Kidney (tissue), 22 donors: ENCODE measurements at places on chromosomes 3 and 15. TPM values are rescaled to one million over a fixed set of nuclear protein-coding genes. Genes with fewer than 3 reads are reported as not detected.

DNA sequence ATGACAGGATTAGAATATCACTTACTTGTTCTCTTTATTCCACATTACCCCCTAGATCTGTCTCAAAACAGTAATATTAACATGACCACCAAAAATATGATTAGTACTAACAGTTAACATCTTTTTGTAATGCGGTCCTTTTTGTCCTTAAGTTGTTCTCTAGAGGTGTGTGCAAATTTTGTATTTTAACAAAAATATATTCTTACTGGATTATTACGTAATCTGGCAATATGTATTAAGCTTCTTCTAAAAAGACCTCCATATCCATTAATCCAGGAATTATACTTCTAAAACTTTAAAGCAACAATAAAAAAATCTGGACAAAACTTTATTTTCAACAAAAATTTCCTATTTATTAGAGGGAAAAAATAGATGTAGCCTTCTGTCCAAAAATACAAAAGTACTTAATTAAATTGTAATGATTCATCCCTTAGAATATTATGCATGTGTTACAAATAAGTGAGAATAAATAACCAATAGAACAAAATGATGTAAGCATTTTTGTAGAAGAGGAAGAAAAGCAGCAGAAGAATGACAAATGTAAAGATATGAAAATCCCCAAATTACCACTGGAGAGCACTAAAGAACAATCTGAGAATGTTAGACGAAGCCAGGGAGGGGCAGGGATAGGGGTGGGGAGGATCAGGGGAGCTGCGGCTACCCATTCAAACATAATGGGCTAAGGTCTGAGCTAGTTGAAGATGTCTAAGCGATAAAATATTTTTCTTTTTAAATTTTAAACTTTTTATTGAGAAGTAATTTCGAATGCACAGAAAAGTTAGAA, 945.6 kb downstream of the MCTP2 start:
- no peak for DNase-seq

Gene IMPG2
- 0.85 TPM for total RNA-seq

DNA sequence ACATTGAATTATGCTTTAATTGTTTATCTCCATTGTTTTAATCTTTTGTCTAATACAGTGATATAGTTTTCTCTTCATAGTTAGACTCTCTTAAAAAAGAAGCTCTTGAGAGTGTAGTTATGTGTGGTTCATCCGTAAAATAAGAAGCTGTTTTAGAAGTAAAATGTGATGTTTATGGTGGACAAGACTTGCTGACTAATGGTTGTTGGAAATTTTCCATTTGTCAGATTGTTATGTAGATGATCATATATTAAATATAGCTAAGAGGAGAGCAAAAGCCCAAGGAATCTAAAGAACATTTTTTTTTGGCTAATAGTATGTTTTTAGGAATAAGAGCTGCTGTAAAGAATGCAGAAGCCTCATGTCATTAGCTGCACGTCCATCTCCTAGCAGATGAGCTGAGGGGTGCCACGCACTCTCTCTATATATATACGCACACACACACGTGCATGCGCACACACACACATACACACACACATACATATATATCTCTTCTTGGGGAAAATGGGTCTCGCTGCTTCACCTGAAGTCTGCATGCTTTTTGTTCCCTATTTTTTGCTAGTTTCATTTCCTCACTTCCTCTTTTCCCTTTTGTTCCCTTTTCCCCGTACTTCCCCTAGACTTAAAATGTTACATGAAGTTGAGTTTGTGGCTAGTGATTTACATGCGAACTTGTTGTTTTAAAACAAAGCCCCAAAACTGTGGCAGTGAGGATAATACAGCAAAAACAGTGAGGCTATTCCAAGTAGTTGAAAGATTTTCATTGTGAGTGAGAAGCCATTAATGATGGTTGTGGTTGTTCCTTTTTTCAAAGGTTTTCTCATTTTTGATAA, 107.8 kb downstream of the MBNL1 start:
- DNase-seq: no peak

GRCh38 chr15:58453931-58454793, 22.4 kb downstream of the LIPC start:
- no peak for DNase-seq
